ENCODE measurements at places on chromosomes 2 and 18. TPM values are rescaled to one million over a fixed set of nuclear protein-coding genes. Genes with fewer than 3 reads are reported as not detected.

The EHBP1 gene
- 83.2 TPM for total RNA-seq

DNA sequence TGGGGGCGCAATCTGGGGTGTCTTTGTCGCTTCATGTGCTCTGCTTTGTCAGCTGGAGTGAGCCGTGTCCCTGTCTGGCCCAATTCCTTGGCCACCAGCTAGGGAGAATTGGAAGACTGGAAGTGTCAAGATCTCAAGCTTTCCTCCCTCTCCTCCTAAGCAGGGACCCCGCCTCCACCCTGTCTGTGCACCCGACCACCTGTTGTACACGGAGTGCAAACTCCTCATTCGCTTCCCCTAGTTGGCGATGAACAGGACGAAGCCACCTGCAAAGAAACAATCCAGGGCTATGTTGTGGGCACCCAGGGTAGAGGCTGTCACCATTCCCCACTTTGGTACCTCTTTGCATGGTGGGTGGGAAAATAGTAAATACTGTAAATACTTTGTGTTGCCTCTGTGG lies 1.7 kb upstream of the DQX1 start:
- H3K27ac ChIP-seq, result no peak overlapping the region
- H3K36me3 ChIP-seq, result peaks cover 12% of the 10 kb centered on the region
- no peak overlapping the region for H3K4me3 ChIP-seq
- H3K4me1 ChIP-seq, result peaks cover 23% of the 10 kb centered on the region

DNA sequence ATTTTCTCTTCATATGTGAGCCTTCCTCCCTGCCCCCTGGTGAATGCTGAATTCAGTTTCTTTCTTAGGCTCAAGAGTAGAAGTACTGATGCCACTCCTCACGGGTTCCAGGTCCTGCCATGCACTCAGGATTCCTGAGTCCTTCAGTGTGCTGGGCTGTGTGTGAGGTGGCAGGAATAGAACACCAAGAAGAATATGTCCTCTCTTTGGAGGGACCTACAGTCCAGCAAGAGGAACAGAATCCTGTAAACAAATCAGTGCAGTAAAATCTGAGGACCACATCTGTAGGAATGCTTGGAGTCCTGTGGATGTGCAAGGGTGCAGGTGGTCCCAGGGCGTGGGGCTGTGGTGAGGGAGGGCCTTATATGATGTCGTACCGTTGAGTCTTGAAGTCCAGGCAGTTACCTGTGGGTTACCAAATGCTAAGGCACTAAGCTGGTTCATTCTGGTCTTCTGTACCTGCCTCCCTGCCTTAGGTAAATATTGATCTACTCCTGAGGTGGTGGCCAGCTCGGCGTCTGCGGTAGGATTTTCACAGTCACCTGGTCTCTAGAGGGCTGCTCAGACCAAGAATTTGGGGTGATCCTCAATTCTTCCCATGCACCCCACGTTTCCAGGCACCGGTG lies 5.5 kb downstream of the ASAP2 start:
- H3K4me3 ChIP-seq, result no peak overlapping the region
- H3K27ac ChIP-seq, result peak overlapping the region; percentile 40
- no peaks in the 10 kb centered on the region for H3K27me3 ChIP-seq
- H3K36me3 ChIP-seq, result no peaks in the 10 kb centered on the region
- H3K4me1 ChIP-seq, result peaks cover 31% of the 10 kb centered on the region
- no peak for DNase-seq

The PDE1A gene
- 11.8 TPM for total RNA-seq

The TCF23 gene
- total RNA-seq, result 0.18 TPM

GRCh38 chr2:174888146-174888545 lies 117.0 kb downstream of the CHN1 start:
- no peak overlapping the region for H3K4me3 ChIP-seq
- no peaks in the 10 kb centered on the region for H3K27me3 ChIP-seq
- H3K27ac ChIP-seq, result no peak overlapping the region
- H3K4me1 ChIP-seq, result peaks cover 1% of the 10 kb centered on the region
- H3K36me3 ChIP-seq, result no peaks in the 10 kb centered on the region

GRCh38 chr2:16279201-16279570 lies 338.8 kb downstream of the MYCN start:
- H3K4me1 ChIP-seq, result no peaks in the 10 kb centered on the region
- no peak overlapping the region for H3K4me3 ChIP-seq
- no peak for DNase-seq
- no peaks in the 10 kb centered on the region for H3K36me3 ChIP-seq
- H3K27me3 ChIP-seq, result no peaks in the 10 kb centered on the region
